ENCODE measurements at places on chromosomes 12 and 14.

GRCh38 chr14:67483579-67484285 is 4.8 kb downstream of the TMEM229B start:
- no peak for DNase-seq

GRCh38 chr12:131091413-131091975 is 137.8 kb downstream of the ADGRD1 start:
- no peak for DNase-seq

DNA sequence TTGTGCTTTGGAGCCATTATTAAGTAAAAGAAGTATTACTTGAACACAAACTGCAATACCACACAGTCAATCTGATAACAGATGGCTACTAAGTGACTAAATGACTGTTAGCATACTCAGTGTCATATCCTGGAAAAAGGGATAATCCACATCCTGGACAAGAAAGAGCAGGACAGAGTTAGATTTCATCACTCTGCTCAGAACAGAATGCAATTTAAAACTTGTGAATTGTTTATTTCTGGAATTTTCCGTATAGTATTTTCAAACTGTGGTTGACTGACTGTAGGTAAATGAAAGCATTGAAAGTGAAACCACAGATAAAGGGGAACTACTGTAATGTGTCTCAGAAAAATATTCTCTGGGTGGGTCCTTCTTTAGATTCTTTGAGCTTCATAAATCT is 458.8 kb downstream of the TMEM117 start:
- DNase-seq = no peak

DNA sequence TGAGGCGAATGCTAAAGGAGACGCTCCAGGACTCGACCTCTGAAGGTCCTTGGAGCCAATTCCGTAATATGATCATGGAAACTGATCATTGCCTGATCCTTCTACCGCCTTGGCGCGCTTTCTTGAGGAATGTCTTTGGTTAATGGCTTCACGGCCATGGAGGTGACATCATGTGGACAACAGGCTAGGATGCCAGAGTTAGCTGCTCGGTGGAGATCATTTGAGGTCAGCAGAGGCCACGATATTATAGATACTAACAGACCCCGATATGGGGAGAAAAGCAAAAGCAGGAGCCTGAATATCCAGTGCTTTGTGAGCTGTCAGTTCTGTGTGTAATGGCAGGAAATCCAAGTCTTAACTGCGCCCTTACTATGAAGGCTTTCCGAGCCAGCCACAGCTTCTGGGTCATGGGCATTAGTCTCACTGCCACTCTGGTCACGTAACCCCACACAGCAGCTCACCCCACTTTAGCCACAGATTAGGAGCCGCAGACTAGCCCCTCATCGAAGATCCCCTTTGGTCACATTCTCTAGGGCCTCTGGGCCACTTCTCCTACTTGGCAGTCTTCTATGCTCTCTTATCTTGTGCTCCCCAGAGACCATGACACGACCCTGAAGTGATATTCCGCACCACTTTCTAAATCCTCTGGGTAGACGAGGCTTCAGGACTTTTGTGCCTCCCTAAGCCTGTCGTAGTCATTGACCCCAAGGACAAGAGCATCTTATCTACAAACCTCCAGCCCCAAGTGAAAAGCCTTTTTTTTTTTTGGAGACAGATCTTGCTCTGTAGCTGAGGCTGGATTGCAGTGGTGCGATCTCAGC is 724 bp upstream of the CS start:
- DNase-seq = no peak

DNA sequence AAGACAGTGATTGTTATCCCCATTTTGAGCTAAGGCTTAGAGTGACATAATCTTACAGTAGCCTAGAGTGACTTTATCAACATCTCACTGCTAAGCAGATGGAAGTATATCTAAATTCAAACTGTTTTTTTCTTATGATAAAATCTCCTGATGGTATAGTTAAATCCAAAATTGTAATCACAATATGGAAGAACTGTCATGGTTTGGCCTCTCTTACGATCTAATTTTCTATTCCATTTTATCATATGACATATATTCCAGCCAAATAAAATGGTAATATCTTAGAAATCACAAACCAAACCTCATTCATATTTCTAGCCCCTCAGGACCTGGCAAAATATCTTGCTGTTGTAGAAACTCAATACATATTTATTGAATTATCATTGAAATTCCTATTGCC is 864.7 kb downstream of the SLC6A15 start:
- no peak for DNase-seq

- no peak for DNase-seq
These were observed 9.3 kb downstream of the PLEKHD1 start for GRCh38 chr14:69493791-69494190.

DNA sequence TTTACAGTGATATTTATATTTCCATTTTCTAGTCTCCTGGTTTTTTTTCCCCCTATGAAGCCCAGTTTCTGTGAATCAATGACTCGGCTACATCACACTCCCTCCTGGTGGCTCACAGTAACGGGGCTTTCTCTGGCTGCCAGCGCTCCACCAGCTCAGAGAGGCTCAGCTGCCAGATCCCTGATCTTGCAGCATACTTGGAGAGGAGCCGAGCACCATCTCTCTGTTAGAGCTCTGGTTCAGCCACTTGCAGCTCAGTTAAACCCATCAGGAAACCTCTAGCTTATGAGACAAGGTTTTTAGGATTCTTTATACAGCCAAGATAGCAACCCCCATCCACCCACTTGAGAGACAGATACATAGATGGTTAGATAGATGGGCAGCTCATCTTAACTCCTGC is 74.6 kb downstream of the CIT start:
- DNase-seq = no peak

GRCh38 chr12:105820429-105821125 is 318.2 kb downstream of the NUAK1 start:
- no peak for DNase-seq

Data from stimulated activated CD4-positive, alpha-beta T cell treated with anti-CD3 and anti-CD28 coated beads, TNF-alpha, amount 100 ng/mL, for 4 hours (primary cell).